GM23248 (cell line): ENCODE measurements at places on chromosomes 4 and X. TPM values are rescaled to one million over a fixed set of nuclear protein-coding genes. Genes with fewer than 3 reads are reported as not detected.

GRCh38 chrX:14290335-14290734, 239.0 kb upstream of the GLRA2 start:
- H3K4me3 ChIP-seq, result no peak overlapping the region
- H3K27me3 ChIP-seq, result no peaks in the 10 kb centered on the region

GRCh38 chrX:68935362-68935761, 106.5 kb downstream of the EFNB1 start:
- H3K4me3 ChIP-seq, result no peak overlapping the region
- peaks cover 21% of the 10 kb centered on the region; the same call in 1 of the 2 replicates for H3K4me1 ChIP-seq
- DNase-seq, result no peak
- H3K36me3 ChIP-seq, result no peaks in the 10 kb centered on the region
- no peaks in the 10 kb centered on the region for H3K27me3 ChIP-seq

Gene ING2
- 6.4 and 12.2 TPM in 2 replicates for total RNA-seq

GRCh38 chr4:118848901-118849300, 13.0 kb upstream of the SEC24D start:
- H3K27me3 ChIP-seq, result no peaks in the 10 kb centered on the region
- DNase-seq, result no peak
- H3K4me1 ChIP-seq, result peaks cover 7% of the 10 kb centered on the region; the same call in 1 of the 2 replicates
- H3K27ac ChIP-seq, result no peak overlapping the region

Gene PAGE1
- not detected in 2 replicates for total RNA-seq

Gene SLITRK4
- not detected in 2 replicates for total RNA-seq

GRCh38 chr4:156729416-156729815, 242.2 kb downstream of the PDGFC start:
- no peak overlapping the region for H3K27ac ChIP-seq
- H3K4me3 ChIP-seq, result no peak overlapping the region
- H3K4me1 ChIP-seq, result 0 out of 2 replicates have a peak, but pooled peaks cover 1% of the 10 kb centered on the region
- H3K27me3 ChIP-seq, result no peaks in the 10 kb centered on the region
- no peak for DNase-seq
